Neural crest cell (in vitro differentiated cells): ENCODE measurements at places on chromosomes 5 and 9.

DNA sequence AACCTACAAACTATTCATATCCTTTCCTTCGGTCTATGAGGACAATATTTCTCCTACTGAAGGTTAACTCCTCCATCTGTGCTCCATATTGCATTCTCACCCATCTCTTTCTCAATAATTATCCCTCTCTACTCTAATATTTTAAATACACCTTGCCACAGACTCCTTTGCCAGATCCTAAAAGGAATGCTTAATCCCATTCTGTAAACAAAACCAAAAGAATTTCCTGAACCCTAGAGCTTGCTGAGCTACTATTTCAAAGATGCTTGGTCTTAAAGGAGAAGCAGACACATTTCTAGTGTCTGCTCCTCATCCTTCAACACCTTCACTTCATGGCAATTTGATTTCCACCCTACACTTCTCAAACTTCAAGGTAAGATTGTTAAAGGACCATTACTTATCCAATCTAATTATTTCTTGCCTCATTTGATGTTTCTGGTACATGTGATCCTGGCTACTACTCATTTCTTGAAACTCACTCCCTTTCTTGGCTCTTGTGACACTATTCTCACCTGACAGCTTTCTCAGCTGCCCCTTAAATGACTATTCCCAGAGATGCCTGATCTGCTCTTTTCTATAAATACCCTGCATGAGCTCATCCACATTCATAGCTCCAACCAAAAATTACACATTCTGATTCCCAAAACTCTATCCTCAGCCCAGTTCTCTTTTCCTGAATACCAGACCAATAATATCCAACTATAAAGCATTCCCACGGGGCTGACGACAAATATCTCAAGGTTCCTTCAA lies 20.2 kb downstream of the HOMER1 start:
- DNase-seq: no peak

DNA sequence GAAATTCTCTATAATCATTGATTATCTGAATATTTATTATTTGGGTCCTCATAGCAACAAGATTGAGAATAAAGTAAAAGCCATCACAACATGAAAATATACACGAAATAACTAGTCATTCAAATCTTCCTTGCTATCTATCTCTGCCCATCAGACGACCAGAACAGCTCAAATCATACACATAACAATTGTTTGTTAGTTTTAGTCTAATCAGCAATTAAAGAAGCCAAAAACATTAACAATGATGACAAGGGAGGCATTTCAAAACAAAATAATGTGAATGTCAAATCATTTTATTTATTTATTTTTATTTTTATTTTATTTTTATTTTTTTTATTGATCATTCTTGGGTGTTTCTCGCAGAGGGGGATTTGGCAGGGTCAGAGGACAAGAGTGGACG lies 106.0 kb upstream of the BNC2 start:
- no peak for DNase-seq

GRCh38 chr5:35672995-35673394 lies 55.3 kb downstream of the SPEF2 start:
- DNase-seq: no peak

DNA sequence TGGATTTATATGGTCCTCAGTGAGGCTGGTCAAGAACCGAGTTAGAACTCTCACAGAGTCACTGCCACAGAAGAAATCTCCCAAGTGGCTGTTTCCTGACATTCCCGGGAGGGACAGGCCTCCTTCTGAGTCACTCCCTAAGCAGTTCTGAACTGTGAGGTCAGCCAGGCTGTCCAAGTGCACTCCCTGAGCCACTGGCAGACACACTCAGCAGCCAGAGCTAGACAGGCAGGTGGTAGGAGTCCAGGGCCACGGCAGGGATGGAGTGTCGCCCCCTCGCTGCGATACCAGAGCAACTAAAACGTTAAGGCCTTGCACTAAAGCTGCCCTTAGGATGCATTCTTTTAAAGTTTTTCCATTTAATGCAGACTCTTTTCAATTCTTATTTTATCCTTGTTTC lies 3.4 kb downstream of the IL4 start:
- no peak for DNase-seq

DNA sequence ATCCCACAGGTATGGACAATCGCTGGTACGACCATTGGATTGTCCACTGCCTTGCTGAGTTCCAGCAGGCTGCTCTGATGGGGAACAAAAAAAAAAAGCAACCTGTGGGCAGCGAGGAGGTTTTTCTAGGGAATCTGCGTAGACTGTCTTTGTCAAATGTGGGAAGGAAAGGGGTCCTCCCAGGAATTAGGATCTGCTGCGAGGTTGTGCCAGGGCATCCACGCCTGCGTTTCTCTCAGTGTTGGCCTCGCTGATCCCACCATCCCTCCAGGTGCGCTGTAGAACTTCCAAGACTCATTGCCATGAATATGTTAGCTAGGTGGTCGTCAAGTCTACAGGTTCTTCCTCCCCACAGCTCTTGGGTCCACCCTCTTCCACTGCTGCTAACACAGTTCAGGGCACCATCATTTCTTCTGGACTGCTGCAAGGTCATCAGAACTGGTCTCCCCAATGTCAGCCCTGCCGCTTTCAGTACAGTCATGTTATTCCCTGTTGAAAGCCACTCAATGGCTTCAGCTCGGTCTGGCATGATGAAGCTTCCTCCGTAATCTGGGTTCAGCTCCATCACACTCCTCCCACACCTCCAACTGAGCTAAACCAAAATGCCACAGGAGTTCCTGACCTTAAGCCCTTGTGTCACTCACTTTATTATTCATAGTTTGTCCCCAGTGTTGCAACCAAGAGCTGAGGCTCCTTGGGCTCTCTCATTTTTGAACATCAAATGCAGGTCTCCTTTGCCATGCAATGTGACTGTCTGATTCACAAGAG lies 79.5 kb upstream of the DMRT1 start:
- DNase-seq: no peak

GRCh38 chr9:86672966-86673365 lies 274.3 kb downstream of the GAS1 start:
- DNase-seq: no peak

- no peak for DNase-seq
These were observed 47.2 kb downstream of the MAST4 start for GRCh38 chr5:66643387-66643786.

DNA sequence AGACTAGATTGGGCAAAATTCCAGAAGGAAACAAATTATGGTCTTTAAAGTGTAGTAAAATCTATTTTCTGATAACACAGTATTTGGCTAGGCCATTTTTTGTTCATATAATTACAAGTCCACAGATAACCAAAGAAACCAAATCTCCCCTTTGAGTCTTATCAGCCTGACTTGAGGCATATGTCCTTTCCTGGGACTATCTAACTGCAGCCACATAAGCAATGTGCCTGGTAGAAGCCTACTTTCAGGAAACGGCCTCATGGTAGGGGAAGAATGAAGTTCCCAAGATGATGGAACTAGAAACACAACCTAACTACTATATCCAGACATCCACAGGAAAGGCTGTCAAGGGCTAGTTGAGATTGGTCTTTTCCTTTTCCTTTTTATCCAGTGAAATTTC lies 130.0 kb downstream of the PIK3R1 start:
- DNase-seq: no peak

DNA sequence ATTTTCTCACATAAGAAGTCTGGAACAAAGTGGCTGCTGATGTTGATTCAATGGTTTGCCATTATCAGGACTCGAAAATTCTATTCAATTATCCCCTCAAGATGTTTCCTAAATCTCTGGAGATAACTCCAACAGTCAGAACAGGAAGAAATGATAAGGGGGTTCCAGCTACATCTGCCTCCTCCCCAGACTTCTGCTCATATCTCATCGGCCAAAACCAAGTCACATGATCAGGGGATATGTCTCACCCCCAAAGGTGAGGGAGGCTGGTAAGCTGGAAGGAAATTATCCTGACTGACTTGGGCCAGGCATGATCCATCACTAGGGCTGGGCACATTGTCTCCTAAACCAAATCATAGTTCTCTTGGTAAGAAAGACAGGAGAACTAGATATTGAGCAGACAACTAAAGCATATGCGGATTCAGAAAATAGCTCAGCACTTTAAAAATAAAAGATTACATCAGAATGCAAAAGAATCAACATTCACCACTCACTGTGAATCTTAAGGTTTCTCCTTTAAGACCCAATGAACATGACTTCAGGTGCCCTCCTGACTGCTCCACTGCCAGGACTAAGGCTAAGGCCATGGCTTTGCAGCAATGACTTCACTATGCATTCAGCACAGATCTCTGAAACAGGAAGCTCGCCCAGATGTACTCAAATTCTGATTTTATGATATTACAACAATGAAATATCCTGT lies 306.3 kb downstream of the ENC1 start:
- no peak for DNase-seq

GRCh38 chr9:133506653-133507038 lies 18.1 kb downstream of the MYMK start:
- DNase-seq: no peak

- no peak for DNase-seq
These were observed 115.3 kb downstream of the NREP start for GRCh38 chr5:111641533-111642233.

DNA sequence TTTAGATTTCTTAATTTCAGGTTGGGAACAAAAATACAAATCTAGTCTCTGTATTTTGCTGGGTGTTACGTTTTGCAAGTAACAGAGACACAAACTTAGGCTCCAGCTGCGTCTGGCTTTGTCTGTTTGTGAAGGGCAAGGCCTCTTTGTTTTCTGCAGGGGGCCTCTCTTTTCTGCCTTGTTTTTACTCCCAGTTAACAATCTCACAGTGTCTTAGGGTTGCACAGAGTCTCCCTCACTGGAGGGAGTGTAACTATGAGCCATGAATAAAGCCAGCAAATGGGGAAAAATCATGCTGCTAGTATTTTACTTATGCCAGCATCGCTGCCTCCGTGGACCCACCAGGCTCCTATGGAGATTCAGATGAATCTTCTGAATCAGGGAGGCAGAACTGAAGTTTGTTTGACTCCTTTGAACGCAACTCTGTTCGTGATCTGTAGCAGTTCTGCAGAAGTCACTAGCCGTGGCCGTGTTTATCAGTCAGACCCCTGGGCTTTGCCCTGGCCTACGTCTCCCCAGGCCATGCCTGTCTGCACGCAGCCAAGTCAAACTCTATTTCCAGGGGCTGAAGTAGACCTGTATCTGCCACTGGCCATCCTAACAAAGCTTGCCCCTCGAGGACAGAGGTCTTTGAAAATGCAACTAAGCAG lies 77.2 kb downstream of the ATP10B start:
- DNase-seq: peak; percentile 3

DNA sequence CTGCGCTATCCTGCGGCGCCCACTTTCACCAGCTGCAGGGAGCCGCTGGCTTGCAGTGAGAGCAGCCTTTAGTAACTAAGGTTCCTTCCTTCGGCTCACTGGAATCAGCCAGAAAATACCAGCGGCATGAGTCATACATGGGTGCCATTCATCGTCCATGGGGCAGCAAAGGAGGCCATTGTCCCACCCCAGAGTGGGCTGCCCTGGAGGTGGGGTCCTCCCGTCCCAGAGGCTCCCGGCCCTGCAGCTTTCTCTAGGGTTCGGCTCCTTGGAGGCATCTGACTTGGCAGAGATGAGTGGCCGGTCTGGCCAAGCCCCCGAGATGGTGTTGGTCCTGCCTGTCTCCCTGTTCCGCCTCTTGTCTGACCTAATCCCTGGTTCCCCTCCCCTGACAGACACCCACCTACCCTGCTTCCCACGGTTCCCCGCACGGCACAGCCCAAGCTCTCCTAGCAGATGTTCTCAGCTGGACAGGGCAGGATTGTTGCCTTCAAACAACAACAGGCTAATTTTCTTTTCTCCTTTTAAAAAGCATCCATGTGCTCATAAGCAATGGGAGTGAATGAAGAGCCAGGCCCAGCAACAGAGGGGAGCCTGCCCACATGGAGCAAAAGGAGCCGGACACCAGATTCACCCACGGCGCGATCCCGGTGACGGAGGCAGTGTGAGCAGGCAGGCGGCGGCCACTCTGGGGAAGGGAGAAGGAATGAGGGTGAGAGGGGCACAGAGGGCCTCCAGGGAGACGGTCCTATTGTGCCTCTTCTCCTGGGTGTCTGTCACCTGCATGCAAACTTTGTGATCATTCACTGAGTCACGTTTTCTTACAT lies 97.0 kb upstream of the COL5A1 start:
- peak; percentile 39 for DNase-seq

DNA sequence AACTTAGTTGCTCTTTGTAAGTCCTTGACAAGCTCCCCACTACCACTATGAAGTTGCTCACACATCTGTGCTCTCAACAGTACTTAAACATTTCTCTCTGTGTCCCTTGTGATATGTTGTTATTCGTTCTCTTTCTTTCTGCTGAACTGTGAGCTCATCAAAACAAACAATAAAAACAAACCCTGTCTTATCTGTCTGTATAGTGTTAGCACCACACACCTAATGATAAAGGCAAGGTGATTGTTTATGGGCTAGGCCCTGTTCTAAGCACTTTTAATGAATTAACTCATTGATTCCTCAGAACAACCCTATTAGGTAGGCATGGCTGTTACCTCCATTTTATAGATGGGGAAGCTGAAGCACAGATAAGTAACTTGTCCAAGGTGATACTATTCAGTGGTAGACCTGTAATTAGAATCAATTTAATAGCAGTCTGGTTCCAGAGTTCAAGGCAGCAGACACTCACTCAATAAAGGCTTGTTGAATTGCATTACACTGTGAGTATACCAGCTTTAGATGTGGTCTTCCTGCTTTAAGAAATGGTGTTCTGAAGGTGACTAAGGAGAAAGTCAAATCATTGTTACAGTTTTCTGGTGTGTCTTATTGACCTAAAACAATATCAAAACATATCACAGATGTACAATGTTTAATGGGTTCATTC lies 153.6 kb upstream of the ELL2 start:
- DNase-seq: no peak

GRCh38 chr5:68024426-68024825 lies 191.1 kb upstream of the PIK3R1 start:
- DNase-seq: no peak

- peak; percentile 29 for DNase-seq
These were observed 866 bp upstream of the SEMA6A start for GRCh38 chr5:116575326-116576052.

DNA sequence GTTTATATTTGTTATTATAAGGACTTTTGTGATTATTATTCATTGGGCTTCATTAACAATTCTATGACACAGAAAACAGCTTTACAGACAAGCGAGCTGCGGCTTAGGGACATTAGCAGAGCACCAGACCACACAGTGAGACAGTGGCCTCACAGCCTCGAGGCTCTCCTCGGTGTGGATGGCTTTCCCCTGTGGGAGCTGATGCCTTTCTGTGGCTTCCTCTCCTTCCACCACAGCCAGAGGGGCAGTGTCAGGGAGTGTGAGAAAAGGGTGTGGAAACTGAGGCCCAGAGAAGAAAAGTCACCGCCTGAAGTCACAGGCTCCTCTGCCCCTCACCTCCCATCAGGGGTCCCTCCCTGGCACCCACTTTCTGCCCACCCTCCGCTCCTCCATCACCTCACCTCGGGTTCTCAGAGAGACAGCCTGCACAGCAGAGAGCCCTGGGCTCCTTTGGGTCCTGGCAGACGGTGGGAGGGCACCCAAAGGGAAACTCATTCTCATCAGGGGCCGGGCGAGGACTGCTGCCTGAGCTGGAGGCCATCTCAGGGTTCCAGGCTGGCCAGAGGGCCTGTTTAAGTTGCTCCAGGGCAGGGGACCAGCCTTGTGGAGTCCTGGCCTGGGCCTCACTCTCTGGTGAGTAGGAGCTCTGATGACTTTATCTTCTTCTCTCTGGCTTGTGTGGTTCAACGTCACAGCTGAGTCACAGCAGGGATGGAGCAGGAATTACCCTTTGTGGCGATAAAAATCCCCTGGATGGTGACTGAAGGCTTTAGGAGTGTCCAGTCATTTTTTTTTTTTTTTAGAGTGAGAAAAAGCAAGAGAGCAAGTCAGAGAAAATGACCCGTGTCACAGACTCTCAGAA lies 830 bp downstream of the TRAF1 start:
- no peak for DNase-seq
